Pulmonary artery endothelial cell (primary cell): ENCODE measurements at places on chromosomes 16 and 17. TPM values are rescaled to one million over a fixed set of nuclear protein-coding genes. Genes with fewer than 3 reads are reported as not detected.

Gene NUDT7
- total RNA-seq = 5.1 and 5.8 TPM in 2 replicates

GRCh38 chr16:71573387-71574094 lies 3.4 kb downstream of the TAT start:
- DNase-seq = no peak

GRCh38 chr17:79844869-79845600 lies 5.8 kb upstream of the CBX4 start:
- no peak for DNase-seq

GRCh38 chr16:2511128-2511800 lies 2.5 kb upstream of the ATP6V0C start:
- DNase-seq = no peak

DNA sequence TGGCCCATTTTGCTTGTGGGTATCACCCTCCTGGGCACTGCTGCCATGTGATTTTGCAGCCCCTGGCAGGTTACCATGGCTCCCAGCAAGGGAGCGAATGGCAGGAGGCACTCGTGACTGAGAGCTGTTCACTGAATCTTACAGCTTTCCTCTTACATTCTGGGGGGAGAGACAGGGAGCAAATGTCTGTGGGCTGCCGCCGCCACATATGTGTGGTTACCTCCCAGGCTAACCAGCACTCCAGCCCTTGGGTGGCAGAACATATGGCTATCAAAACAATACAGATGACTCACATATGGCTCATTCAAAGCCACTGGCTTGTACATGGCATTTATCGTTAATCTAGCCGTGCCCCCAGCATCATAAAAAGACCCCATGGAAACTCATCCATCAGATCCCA lies 19.8 kb downstream of the GTF3C1 start:
- DNase-seq = no peak

- DNase-seq = no peak
Observed at GRCh38 chr17:43314611-43315011, 80.8 kb upstream of the RNU2-1 start.
